LNCaP clone FGC (cell line): ENCODE measurements at places on chromosomes 16 and 17.
A peak's percentile ranks its signal among the peaks of the same experiment; 100 is the strongest.

- DNase-seq: no peak
Measured at GRCh38 chr17:50059759-50060273, 3.9 kb downstream of the ITGA3 start.

- peak; percentile 47 for DNase-seq
Measured at GRCh38 chr17:9924735-9925191, 19.7 kb upstream of the RCVRN start.

- no peak for DNase-seq
Measured at GRCh38 chr17:41442739-41443138, 2.0 kb upstream of the KRT38 start.

- no peak for DNase-seq
Measured at GRCh38 chr17:28468781-28469180, 4.7 kb upstream of the SLC13A2 start.

- no peak for DNase-seq
Measured at GRCh38 chr17:36496018-36496789, 9.7 kb downstream of the ZNHIT3 start.

GRCh38 chr17:39063681-39064069 is 87.8 kb downstream of the PLXDC1 start:
- no peak for DNase-seq

DNA sequence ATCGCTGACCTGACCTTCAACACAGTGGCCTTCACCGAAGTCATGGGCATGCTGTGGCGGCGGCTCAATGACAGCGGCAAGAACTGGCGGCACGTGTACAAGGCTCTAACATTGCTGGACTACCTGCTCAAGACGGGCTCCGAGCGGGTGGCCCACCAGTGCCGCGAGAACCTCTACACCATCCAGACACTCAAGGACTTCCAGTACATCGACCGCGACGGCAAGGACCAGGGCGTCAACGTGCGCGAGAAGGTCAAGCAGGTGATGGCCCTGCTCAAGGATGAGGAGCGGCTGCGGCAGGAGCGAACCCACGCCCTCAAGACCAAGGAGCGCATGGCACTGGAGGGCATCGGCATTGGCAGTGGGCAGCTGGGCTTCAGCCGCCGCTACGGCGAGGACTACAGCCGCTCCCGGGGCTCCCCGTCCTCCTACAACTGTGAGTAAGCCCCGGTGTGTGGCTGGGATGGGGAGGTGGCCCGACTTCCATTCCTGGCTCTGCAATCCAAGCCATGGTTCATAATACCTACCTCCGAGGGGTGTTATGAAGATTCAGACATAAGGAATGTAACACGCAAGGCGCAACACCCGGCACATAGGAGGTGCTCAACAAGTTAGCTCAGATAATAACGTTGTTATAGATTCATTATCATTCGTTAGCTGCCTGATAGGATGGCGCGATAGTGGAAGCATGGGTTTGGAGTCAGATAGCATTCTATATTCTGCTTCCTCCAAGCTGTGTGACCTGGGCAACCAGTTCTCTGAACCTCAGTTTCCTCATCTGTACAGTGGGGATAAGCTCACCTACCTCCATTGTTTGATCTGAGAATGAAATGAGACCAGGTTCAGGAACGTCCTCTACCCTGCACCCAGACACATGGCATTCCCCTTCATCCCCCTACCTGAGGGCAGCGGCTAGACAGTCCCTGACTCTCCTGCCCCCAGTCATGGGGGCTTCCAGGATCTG is 4.4 kb downstream of the EPN3 start:
- no peak for DNase-seq

DNA sequence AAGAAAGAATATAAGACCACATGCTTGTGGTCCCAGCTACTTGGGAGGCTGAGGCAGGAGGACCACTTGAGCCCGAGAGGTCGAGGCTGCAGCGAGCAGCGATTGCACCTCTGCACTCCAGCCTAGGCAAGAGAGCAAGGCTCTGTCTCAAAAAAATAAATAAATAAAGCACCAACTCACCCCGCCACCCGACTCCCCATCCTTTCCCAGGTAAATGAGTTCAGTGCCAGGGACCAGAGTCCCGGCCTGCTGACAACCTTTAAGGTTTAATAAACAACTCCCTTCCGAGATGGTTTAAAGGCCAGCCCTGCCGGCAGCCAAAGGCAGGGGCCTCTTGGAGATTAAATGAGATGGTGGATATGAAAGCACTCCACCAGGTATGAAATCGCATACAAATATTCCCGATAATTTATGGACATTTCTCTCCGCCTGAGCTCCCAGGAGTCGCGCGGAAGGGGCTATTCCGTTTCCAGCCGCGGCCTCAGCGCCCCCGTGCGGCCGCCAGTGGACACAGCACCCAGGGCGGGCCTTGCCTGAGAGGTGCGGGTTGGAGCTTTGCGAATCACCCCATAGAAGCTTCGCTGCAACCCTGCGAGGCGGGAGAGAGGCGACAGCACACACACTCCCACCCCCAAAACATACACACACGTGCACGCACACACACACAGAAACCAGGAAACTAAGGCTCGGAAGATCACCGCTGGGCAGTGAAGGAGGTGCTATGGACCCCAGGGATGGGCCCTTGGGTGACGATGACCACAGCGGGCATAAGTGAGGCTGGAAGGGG is 4.0 kb upstream of the RPL38 start:
- no peak for DNase-seq

DNA sequence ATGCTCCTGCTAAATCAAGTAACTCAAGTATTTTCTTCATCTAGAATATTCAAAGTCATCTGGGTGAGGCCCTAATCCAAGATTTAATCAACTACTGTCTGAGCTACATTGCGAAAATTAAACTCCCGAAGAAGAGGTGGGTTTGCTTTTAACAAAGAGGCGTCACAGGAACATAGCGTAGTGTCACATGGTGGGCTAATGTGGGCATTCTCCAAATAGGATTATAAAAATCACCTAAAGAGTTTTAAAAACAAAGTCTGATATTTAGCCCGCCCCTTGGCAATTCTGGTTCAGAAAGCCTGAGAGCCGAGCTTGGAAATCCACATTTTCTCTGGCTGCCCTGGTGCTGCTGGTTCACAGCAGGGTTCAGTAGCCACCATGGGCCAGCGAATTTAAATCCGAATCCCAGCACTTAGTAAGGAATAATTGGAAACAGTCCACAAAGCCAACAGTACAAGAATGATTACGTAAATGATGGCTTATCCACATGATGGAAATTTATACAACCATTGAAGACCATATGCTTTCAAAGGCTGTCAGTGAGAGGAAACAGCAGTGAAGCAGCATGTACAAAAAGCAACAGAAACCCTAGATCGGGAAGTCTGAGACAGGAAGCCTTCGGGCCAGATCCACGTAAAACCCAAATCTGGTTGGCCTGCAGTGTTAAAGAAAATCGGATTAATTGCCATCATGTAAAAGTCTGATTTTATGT is 8.8 kb downstream of the PMM2 start:
- no peak for DNase-seq

- no peak for DNase-seq
Measured at GRCh38 chr17:6780886-6781285, 4.9 kb downstream of the FBXO39 start.

DNA sequence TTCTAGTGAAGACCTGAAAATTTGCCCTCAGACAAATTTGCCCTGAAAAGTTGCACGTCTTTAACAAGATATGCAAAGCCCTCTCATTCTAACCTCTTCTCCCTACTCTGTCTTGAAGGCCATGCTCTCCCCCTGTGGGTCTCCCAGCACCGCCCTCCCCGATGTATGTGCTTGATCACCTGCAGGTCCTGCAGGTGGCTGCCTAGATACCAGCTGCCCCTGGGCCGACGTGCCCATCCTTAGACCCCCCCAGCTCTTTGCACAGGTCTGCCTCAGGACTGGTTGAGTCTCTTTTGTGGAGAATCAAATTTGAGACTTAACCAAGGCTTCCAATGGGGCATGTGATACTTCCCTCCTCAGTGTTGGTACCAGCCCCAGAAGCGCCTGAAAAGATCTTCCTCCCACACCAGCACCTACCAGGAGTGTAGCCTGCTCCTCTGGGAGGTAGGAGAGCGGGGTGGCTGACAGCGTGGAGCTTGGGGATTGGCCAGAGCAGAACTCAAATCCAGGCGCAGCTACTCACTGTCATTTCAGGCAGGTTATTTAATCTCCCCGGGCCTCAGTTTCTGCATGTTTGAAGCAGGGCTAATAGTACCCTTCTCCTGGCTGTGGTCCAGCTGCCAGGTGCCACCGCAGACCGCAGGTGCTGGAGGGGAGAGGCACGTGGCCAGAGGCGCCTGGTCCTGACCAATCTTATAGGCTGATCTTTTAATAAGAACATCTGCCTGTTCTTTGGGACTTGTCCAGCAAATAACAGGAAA is 4.5 kb upstream of the MRPL38 start:
- peak; percentile 46 for DNase-seq

DNA sequence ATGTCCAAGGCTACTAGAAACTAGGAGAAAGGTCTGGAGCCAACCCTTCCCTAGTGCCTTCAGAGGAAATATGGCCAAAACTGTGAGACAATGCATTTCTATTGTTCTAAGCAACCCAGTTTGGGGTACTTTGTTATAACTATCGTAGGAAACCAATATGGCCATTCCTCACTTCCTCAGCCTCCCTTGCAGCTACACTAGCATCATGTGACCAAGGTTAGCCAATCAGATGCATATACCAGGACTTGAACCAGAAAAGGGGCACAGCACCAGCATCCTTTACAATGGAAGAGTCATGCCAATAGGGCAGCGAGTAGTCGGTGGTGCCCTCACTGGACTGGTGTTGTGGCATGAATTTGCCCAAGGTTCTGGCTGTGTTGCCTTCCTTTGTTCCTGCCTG is 464.0 kb downstream of the TMEM114 start:
- DNase-seq: no peak

- DNase-seq: no peak
Measured at GRCh38 chr17:80008848-80009247, 26.8 kb downstream of the TBC1D16 start.

DNA sequence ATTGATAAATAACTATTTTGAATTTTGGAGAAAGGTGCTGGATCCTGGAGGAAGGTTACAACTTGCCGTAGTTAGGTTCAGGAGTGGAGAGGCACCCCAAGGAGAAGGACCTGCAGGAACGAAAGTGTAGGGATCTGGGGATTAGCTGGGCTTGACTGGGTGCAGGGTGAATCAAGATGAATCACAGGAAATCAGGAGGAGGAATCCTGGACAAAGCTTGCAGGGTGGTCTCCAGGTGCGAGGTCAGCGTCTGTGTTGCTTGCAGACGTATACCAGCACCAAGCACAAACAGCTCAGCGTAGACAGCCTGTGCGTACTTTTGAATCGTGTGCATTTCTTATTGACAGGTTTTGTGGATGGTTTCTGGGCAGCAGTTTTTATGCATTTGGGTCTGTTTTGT is 144.3 kb downstream of the MSI2 start:
- no peak for DNase-seq

DNA sequence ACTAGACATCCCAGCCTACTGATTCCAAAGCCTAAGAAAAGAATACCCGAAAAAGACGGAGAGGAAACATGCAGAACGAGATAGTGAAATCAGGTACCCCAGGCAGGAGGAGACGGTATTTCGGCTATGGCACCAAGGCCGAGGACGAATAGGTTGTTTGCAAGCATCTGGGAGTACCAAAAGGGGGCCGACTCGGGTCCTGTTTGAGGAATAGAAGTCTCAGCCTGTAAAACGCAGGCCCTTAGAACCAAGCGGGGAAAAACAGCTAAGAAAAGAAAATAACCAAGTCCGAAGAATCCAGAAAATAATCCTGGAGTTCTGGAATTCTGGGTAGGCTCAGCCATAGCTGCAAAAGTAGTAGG is 537 bp downstream of the SLC35B1 start:
- no peak for DNase-seq

DNA sequence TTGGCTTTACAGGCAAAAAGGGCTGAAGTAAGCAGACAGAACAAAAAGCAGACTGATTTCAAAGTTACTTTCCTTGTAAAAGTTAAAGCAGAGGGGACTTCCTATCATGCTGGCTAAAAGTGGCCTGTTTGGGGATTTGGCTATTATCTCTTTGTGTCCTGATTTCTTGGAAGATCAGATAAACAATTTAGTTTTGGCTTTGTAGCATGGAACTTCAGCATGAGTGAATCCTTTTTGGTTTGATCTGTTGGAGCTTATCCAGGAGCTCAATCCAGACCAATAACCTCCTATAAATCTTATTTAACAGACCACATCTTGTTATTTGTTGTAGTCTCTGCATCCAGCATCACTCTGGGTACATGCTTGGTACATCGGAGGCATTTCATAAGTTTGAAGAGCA is 8.9 kb upstream of the RNF112 start:
- DNase-seq: peak; percentile 32

GRCh38 chr16:27489421-27489820 is 60.3 kb downstream of the GTF3C1 start:
- no peak for DNase-seq

GRCh38 chr16:53518550-53519416 is 15.8 kb upstream of the AKTIP start:
- DNase-seq: no peak

DNA sequence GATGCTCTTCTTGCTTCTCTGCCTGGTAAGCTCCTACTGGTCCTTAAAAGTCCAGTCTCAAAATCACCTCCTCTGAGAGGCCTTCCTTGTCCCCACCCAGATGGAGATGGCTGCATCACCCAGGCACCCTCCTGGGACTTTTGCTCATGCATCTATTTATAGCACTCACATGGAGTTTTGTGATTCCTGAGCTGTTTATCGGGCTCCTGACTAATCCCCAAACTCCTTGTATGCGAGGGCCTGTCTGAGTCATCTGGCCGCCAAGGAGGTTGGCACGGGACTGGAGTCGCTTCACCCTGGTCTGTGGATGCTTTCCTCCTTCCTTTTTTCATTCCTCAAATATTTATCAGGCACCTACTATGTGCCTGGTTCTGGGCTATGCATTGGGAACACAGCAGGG is 2.3 kb upstream of the MAP2K3 start:
- no peak for DNase-seq

DNA sequence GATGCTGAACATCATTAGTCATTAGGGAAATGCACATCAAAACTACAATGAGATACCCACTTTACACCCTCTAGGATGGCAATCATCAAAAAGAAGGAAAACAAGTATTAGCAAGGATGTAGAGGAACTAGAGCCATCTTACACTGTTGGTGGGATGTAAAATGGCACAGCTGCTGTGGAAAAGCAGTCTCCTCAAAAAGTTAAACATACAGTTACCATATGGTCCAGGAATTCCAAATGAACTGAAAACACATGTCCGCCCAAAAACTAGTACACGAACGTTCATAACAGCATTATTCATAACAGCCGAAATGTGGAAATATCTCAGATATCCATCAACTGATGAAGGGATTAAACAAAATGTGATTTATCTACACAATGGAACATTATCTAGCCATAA is 7.0 kb downstream of the FBF1 start:
- no peak for DNase-seq

DNA sequence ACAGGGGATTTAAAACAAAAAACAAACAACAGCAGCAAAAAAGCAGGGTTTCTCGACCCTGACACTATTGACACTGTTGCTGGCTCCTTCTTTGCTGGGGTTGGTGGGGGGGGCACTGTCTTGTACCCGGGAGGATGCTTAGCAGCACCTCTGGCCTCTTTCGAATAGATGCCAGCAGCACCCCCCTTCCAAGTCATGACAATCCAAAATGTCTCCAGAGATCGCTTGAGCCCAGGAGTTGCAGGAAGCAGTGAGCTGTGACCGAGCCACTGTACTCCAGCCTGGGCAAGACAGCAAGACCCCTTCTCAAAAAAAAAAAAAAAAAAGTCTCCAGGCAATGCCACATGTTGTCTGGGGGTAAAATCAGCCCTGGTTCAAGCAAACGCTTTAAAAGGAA is 20.3 kb downstream of the SERPINF1 start:
- no peak for DNase-seq

GRCh38 chr17:29004081-29004692 is 1.6 kb downstream of the SEZ6 start:
- no peak for DNase-seq
